ENCODE measurements at places on chromosomes 2 and 18.

DNA sequence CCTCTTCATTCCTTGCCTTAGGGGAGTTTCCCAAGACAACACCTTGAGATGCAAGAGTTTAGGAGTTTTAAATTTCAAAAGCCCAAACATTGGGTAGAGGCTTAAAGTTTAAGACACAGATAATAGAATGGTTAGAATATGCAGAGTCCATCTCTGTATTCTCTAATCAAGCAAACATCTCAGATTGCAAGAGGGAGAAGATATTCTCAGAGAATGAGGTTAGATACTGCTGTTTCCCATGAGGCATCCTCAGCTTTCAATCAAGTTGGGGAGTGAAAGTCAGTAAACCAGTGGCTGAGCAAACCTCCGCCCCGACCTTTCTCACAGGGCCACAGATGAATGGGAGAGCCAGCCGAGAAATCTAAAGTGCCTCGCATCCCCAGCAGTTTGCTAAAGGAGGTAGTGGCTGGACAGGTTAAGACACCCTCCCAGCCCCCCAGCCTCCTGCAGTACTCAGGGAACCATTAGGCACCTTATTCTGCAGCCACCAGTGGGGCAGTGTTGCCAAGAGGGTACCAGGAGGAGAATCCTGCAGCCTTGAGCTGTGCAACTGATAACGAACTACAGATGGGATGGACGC, 30.0 kb downstream of the FBXO36 start:
- DNase-seq, result no peak

GRCh38 chr2:30178618-30179434, 32.0 kb downstream of the YPEL5 start:
- DNase-seq, result no peak

GRCh38 chr2:34332813-34333212, 733.7 kb upstream of the FAM98A start:
- DNase-seq, result no peak

DNA sequence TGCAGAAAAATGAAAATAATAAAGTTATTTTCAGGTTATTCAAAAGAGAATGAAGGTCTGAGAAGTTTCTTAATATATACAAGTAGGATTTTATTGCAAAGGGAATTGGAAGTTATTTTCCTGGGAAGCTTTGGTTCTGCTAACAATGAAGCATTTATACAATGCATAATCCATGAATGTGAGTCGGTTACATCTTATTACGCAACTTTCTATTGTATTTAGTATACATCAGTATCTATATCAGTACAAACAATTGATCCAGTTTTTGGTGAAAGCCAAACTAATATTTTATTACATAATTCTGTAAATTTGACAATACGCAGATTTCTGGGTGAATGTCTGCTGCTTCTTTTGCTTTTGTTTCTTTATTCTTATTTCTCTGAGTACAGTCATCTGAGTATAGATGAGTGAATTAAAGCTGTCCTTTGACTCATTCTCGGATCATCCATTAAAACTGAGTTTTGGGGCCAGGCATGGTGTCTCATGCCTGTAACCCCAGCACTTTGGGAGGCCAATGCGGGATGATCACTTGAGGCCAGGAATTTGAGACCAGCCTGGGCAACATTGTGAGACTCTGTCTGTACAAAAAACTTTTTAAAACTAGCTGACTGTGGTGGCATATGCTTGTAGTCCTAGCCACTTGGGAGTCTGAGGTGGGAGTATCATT, 108.5 kb downstream of the SOCS6 start:
- no peak for DNase-seq

DNA sequence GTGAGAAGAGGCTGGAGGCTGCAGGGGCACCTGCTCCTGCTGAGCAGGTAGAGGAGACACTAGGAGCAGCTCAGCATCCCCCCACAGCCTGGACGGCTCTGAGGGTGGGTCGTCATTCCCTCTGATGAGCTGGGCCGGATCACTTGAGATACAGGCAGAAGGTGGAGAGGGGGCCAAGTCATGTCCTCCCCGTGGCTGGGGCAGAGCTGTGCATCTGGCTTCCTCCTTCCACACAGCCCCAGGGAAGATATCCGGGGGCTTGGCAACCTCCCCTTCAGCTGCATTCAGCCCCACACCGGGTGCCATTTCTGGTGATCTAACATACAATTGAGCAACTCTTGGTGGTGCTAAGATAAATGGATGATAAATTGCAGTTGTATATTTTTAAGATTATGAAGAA, 236.9 kb downstream of the LDLRAD4 start:
- DNase-seq, result no peak

- DNase-seq, result no peak
Measured at GRCh38 chr2:44805401-44806235, 135.9 kb upstream of the SIX3 start.

- no peak for DNase-seq
Measured at GRCh38 chr18:6279308-6279707, 135.4 kb downstream of the L3MBTL4 start.

- DNase-seq, result no peak
Measured at GRCh38 chr18:9559253-9559652, 55.1 kb downstream of the PPP4R1 start.

- peak; percentile 91 for DNase-seq
Measured at GRCh38 chr2:136117909-136118818, at the start of gene CXCR4. CXCR4 (minus strand) TSS chr2:136118149; CDS start chr2:136118060, 89 bp downstream.

DNA sequence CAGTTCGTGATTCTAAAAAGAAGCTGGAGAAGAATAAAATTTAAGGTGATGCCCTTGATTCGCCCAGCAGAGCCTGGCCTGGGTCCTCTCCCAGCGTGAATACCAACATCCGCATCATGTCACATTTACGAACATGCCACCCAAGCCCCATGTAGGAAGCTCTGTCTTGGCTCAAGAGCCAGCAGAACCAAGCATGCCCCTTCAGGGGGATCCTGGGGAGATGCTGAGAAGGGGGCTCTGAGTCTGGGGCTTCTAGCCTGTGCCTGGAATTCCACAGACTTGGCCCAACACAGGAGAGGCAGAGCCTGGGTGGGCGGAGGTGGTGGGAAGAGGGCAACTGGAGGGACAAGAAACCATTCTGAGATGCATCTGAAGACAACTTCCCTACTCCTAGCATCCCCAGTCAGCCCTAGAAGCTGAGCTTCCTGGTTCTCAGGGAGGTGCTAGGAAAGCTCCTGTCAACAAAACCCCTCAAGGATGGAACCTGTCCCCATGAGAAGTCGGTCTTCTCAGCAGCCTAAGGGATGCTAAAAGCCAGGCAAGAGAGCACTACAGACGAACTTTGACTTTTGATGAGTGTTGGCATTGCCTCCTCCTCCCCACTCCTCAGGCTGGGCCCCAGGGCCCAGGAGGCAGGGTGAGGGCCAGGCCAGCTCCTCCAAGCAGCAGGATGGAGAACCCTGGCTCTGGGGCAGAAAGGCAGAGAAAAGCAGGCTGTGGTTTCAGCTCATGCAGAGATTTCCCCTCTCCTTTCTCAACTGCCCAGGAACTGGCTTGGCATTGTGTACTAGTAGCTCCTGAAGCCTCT, 57.9 kb downstream of the POLR1A start:
- DNase-seq, result no peak

GRCh38 chr2:241849616-241850543, 8.8 kb downstream of the PDCD1 start:
- no peak for DNase-seq
